ENCODE measurements at places on chromosomes 3 and 15.

- DNase-seq = no peak
Observed at GRCh38 chr3:150104564-150104963, 133.9 kb upstream of the PFN2 start.

- no peak for DNase-seq
Observed at GRCh38 chr3:112514527-112515128, 15.4 kb upstream of the BTLA start.

GRCh38 chr15:95401587-95401986 lies 928.9 kb upstream of the NR2F2 start:
- no peak for DNase-seq

DNA sequence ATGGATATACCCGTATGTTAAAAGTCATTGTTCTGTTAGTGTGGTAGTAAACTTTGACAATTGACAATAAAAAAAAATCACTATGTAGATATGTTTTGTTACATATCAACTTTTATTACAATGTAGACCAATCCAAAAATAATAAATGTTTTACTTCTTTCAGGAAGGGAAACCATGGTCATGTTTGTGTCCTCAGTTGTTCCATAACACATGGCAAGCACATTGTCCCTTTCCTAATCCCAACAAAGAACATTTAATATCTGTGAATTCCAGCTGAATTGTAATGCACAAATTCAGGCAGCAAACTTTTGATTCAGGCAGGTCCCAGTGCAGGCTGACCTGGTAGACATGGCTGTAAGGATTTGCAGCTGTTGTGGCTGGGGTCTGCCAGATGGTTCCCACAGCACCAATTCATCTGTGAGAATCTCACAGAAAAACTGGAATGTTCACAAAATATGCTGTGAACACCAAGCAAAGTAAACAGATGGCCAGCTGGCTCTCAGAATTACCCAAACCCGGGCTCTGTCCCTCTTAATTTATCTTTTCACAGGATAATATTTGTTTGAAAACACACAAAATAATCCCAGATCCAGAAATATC lies 1.9 kb upstream of the SPG21 start:
- DNase-seq = no peak

DNA sequence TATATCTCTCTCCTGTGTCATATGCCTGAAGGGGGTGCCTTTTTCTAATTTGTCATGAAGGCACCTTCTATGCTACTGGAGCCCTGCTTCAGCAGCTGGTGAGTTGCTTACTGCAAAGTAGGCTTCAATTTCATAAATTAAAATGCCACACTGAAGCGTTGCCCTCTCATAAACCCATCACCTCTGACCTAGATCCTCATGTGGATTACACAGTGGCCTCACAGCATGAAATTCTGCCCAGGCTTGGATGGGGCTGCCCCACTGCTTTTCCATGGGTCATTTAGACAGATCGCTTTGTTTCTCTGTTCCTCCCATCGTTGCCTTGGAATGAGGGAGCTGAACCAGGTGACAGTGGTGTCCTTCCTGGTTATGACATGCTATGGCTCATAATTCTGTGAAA lies 131.2 kb downstream of the RPL22L1 start:
- DNase-seq = no peak
